Naive thymus-derived CD4-positive, alpha-beta T cell (primary cell): ENCODE measurements at places on chromosomes 11 and 22. TPM values are rescaled to one million over a fixed set of nuclear protein-coding genes. Genes with fewer than 3 reads are reported as not detected.

GRCh38 chr22:38110008-38110862 lies at the start of gene BAIAP2L2:
BAIAP2L2 (minus strand) TSS chr22:38110684; CDS start chr22:38110525, 159 bp downstream.
- no peak within 1 kb of the TSS for H3K27ac ChIP-seq
- H3K27me3 ChIP-seq, result no peaks in the 10 kb centered on the region
- no peaks in the 10 kb centered on the region for H3K36me3 ChIP-seq
- H3K4me3 ChIP-seq, result no peak within 1 kb of the TSS
- H3K4me1 ChIP-seq, result no peaks in the 10 kb centered on the region

DNA sequence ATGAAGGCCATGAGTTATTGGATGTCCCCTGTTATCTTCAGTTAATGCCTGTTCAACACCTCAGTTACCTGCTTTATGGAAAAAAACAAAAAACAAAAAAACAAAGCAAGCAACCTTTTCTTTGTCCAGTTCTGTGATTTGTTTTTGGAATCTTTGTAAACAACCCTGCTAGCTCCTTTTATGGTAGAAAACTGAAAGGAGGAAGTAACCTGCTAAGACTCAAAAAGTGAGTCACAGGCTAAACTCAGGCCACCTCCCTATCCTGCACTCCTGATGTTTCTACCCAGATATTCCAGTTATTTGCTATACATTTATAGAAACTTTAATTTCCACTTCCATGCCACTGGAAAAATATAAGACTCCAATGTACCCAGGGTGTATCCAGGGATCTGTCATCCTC lies 20.6 kb upstream of the TLCD5 start:
- H3K36me3 ChIP-seq, result no peaks in the 10 kb centered on the region
- H3K27me3 ChIP-seq, result no peaks in the 10 kb centered on the region
- H3K27ac ChIP-seq, result no peak overlapping the region
- DNase-seq, result no peak
- no peaks in the 10 kb centered on the region for H3K4me1 ChIP-seq

GRCh38 chr11:134701564-134702165 lies 289.6 kb upstream of the B3GAT1 start:
- H3K4me3 ChIP-seq, result no peak overlapping the region
- no peaks in the 10 kb centered on the region for H3K4me1 ChIP-seq

GRCh38 chr11:69965821-69966582 lies 112.1 kb upstream of the ANO1 start:
- no peak overlapping the region for H3K4me3 ChIP-seq
- no peak overlapping the region for H3K27ac ChIP-seq
- H3K27me3 ChIP-seq, result no peaks in the 10 kb centered on the region
- no peak for DNase-seq
- H3K36me3 ChIP-seq, result no peaks in the 10 kb centered on the region

DNA sequence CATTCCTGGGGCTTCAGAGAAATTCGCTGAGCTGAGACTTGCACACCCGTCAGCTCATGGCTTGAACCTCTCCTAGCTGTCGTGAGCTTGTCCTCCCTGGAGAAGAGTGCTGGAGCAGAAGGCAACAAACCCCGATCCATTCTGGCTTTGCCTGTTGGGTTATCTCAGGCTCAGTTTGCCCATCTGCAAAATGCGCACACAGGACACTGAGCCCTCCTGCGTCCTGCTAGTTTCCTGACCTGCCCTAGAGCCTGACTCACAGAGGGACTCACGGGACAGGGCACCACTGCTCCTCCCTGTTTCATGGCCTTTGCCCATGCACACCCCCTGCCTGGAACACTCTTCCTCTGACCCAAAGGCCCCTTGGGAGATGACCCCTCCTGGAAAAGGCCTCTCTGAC lies 365.0 kb downstream of the MN1 start:
- no peak for DNase-seq
- H3K27me3 ChIP-seq, result no peaks in the 10 kb centered on the region
- no peaks in the 10 kb centered on the region for H3K4me1 ChIP-seq
- no peak overlapping the region for H3K4me3 ChIP-seq
- no peaks in the 10 kb centered on the region for H3K36me3 ChIP-seq

GRCh38 chr11:87976009-87976408 lies 199.2 kb downstream of the RAB38 start:
- DNase-seq, result no peak
- H3K4me3 ChIP-seq, result no peak overlapping the region
- H3K4me1 ChIP-seq, result no peaks in the 10 kb centered on the region
- no peaks in the 10 kb centered on the region for H3K27me3 ChIP-seq

- H3K27ac ChIP-seq, result peak overlapping the region; percentile 63
- H3K27me3 ChIP-seq, result no peaks in the 10 kb centered on the region
- peak; percentile 59 for DNase-seq
- H3K4me3 ChIP-seq, result peak overlapping the region; percentile 78
- H3K4me1 ChIP-seq, result peaks cover 15% of the 10 kb centered on the region
Measured at GRCh38 chr11:68843703-68844312, 2.1 kb upstream of the CPT1A start.

- no peaks in the 10 kb centered on the region for H3K4me1 ChIP-seq
- DNase-seq, result no peak
Measured at GRCh38 chr22:47372111-47372581, 609.7 kb downstream of the TBC1D22A start.

DNA sequence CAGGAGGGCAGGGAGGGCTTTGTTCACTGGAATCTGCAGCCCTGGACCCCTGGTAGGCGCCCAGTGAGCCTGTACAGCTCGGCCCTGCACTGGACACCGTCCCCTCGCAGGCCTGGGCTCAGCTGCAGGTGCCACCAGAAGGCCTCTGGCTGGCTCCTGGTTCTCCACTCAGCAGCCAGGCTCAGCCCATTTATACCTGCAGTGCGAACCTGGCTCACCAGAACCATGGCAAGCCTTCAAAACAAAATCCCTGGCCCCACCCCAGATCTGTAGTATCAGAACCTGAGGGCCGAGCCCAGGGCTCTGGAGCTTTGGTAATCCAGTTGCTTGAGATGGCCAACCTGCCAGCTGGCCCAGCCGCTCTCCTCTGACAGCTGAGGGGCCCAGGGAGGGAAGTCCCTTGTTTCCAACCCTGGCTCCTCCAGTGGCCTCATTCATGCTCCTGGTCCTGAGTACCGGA lies 870 bp upstream of the FREY1 start:
- no peak overlapping the region for H3K4me3 ChIP-seq
- no peaks in the 10 kb centered on the region for H3K4me1 ChIP-seq
- no peaks in the 10 kb centered on the region for H3K27me3 ChIP-seq
- no peaks in the 10 kb centered on the region for H3K36me3 ChIP-seq
- no peak overlapping the region for H3K27ac ChIP-seq

GRCh38 chr11:110894224-110894623 lies 182.0 kb upstream of the ARHGAP20 start:
- no peaks in the 10 kb centered on the region for H3K36me3 ChIP-seq
- H3K27me3 ChIP-seq, result no peaks in the 10 kb centered on the region
- H3K27ac ChIP-seq, result no peak overlapping the region

GRCh38 chr11:9302448-9302847 lies 11.9 kb downstream of the TMEM41B start:
- H3K27me3 ChIP-seq, result no peaks in the 10 kb centered on the region
- no peak overlapping the region for H3K4me3 ChIP-seq
- peaks cover 5% of the 10 kb centered on the region for H3K36me3 ChIP-seq
- no peak overlapping the region for H3K27ac ChIP-seq
- H3K4me1 ChIP-seq, result no peaks in the 10 kb centered on the region
- no peak for DNase-seq

DNA sequence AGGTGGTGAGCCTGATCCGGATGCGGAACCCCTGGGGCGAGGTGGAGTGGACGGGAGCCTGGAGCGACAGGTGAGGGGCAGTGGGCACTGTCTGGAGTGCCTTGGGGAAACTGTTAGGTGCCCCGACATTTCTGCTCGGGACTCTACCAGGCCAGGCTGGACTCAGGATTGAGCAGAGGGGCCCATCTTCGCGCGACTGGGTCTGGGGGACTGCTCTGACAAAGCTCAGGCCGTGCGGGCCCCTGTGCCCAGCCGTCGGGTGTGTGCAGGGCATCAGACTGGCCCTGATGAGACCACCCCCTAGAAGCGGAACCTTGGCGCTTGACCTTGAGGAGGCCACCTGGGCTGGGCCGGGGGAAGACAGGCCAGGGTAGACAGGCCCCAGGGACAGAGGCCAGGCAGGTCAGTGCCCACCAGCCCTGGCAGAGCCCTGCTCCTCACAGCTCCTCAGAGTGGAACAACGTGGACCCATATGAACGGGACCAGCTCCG lies 6.3 kb downstream of the CAPN1 start:
- H3K27me3 ChIP-seq, result no peaks in the 10 kb centered on the region
- H3K36me3 ChIP-seq, result peaks cover 3% of the 10 kb centered on the region
- no peak overlapping the region for H3K4me3 ChIP-seq
- no peak for DNase-seq
- peaks cover 5% of the 10 kb centered on the region for H3K4me1 ChIP-seq

DNA sequence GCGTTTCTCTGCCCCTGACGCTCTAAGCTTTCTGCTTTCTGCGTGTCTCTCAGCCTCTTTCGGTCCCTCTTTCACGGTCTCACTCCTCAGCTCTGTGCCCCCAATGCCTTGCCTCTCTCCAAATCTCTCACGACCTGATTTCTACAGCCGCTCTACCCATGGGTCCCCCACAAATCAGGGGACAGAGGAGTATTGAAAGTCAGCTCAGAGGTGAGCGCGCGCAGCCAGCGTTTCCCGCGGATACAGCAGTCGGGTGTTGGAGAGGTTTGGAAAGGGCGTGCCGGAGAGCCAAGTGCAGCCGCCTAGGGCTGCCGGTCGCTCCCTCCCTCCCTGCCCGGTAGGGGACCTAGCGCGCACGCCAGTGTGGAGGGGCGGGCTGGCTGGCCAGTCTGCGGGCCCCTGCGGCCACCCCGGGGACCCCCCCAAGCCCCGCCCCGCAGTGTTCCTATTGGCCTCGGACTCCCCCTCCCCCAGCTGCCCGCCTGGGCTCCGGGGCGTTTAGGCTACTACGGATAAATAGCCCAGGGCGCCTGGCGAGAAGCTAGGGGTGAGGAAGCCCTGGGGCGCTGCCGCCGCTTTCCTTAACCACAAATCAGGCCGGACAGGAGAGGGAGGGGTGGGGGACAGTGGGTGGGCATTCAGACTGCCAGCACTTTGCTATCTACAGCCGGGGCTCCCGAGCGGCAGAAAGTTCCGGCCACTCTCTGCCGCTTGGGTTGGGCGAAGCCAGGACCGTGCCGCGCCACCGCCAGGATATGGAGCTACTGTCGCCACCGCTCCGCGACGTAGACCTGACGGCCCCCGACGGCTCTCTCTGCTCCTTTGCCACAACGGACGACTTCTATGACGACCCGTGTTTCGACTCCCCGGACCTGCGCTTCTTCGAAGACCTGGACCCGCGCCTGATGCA lies at the start of gene MYOD1:
Gene MYOD1, plus strand, starts transcription at position 544 of the 910 bp plus-strand sequence. Its CDS starts 212 bp downstream, at position 756.
- no peak for DNase-seq
- H3K4me3 ChIP-seq, result no peak within 1 kb of the TSS
- no peaks in the 10 kb centered on the region for H3K4me1 ChIP-seq
- H3K36me3 ChIP-seq, result no peaks in the 10 kb centered on the region
- H3K27me3 ChIP-seq, result peaks cover 4% of the 10 kb centered on the region
- no peak within 1 kb of the TSS for H3K27ac ChIP-seq

GRCh38 chr11:18958221-18958910 lies 19.2 kb upstream of the MRGPRX1 start:
- H3K27me3 ChIP-seq, result no peaks in the 10 kb centered on the region
- no peak overlapping the region for H3K4me3 ChIP-seq
- no peaks in the 10 kb centered on the region for H3K4me1 ChIP-seq

- no peak overlapping the region for H3K27ac ChIP-seq
- no peak overlapping the region for H3K4me3 ChIP-seq
- no peaks in the 10 kb centered on the region for H3K27me3 ChIP-seq
- peaks cover 46% of the 10 kb centered on the region for H3K36me3 ChIP-seq
Measured at GRCh38 chr22:46803031-46803880, 40.8 kb downstream of the TBC1D22A start.

- no peak overlapping the region for H3K27ac ChIP-seq
- DNase-seq, result no peak
- H3K4me3 ChIP-seq, result no peak overlapping the region
Measured at GRCh38 chr22:31449506-31449905, 40.1 kb downstream of the EIF4ENIF1 start.

The WBP2NL gene
- 2.3 TPM for total RNA-seq

The ACCS gene
- total RNA-seq, result 27.5 TPM

The GP1BB gene
- 3.0 TPM for total RNA-seq

The FADS2 gene
- total RNA-seq, result 2.1 TPM

The MYOD1 gene
- not detected for total RNA-seq

The LMO2 gene
- total RNA-seq, result 0.73 TPM

The CCDC87 gene
- 0.17 and 0.18 TPM in 2 replicates for total RNA-seq

The NADSYN1 gene
- total RNA-seq, result 121 TPM

The FBLN1 gene
- not detected for total RNA-seq

The CARD10 gene
- not detected in 2 replicates for total RNA-seq
